ENCODE measurements at places on chromosomes 6 and 20.

DNA sequence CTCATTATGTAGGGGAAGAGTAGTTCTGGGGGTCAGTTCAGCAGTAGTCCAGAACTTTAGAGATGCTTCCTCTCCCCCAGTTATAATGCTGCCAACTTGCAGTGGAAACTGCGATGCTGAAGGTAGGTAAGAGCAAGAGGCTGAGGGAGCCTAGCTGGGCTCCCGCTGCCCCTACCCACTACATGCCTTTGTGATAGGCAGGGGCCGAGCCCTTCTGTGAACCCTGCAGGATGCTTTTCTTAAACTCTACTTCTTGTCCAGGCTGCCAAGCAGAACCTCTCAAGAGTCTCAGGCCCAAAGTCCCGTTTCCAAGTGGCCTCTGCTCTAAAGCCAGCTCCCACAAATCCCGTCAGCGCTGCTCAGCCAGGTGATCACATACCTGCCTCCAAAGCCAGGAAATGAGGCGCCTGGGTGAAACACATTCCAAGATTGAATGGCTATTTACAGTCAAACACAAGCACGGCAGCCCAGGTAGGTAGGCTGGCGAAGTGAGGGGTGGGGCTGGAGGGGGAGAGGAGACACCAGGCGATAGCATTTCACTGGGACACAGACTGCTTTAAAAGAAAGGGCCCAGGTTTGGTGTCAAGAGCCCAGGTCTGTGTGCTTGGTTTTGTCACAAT, 150.7 kb downstream of the CD24 start:
- DNase-seq: no peak

DNA sequence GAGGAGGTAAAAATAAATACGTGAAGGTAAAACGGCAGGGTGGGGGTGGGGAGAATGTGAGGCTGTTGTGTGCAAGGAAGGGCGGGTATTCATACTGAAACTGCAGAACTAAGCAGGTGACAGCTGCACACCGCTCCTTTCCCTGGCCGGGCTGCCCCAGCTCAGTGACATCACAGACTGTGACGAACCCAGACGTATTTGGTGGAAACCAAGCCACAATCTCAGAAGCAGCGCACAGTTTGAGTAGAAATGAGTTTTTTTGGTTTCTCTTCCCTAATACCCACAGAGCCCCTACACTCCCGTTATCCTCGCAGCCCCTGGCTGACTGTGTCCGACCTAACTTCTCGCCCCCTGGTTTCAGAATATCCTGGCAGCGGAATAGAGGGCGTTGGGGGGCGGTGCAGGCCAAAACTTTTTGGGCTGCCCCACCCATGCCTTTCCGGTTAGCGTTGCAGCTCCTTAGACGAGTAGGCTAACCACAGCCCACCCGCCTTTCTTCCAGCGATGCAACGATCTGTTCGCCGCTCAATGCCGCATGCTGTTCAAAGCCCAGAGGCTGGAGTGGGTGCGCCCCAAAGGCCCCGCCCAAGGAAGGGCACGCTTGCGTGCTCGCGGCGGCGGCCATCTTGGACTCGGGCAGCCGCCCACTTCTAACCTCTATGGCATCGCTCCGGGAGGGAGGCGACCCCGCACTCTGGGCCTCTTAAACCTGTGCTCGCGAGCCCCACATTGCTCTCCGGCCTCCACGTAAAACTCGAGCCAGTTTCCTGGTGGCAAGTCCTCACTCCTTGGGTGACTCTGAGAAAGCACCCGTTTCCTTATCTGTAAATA, 9.1 kb downstream of the BAK1 start:
- DNase-seq: peak; percentile 91

DNA sequence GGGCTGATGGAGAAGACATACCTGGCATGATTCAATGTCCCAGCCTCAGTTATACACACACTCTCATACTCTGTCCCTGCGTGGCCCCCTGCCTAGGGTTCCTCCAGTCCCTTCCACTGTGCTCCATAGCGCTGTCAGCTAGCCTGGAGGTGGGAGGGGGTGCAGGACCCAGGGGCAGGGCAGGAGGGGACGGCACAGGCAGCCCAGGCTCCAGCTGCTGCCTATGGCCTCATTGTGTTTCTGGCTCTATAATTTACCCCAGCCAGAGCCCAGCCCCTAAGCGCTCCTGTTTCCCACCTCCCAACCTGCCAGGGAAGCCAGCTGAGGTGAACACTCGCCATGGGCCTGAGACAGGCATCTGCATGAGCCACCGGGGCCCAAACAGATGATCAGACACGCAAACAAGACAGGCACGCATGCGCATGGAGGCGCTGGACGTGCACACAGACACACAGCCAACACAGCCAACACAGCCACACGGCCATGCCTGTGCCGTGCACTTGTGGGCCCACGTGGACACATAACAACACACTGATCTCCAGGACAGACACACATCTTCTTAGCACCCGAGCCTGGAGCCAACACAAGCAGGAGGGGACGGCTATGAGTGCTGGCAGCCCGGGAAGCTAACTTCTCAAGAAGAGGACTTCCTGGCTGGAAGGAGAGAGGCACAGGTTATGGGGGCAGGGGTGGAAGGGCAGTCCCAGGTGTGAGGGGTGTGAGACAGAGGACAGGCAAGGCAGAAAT, 124.9 kb downstream of the GRM4 start:
- no peak for DNase-seq

DNA sequence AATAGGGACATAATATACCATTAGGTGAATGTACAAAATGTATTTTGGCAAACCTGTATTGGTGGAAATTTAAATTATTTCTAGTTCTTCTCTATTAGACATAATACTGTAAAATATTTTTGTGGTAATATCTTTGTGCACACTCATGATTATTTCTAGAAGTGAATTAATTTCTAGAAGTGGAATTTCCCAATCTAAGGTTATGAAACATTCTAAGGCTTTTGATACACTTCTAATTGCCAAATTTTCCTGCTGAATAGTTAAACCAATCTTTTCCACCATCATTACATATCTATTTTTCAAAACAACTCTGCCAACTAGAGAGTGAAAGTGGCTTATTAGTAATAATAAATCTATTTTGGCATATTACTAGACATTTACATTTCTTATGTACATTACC, 1.8 kb upstream of the CCND3 start:
- DNase-seq: no peak
